Smooth muscle cell of the coronary artery (primary cell): ENCODE measurements at places on chromosomes 5 and 9. TPM values are rescaled to one million over a fixed set of nuclear protein-coding genes. Genes with fewer than 3 reads are reported as not detected.

The TMEM174 gene
- not detected in 2 replicates for total RNA-seq

The IGFBPL1 gene
- total RNA-seq = not detected in 2 replicates

The CARD6 gene
- 8.9 and 11.7 TPM in 2 replicates for total RNA-seq

The BTNL3 gene
- total RNA-seq = not detected in 2 replicates

The MEIKIN gene
- total RNA-seq = not detected in 2 replicates

The ABO gene
- total RNA-seq = not detected in 2 replicates
